ENCODE measurements at places on chromosomes 12 and 14. TPM values are rescaled to one million over a fixed set of nuclear protein-coding genes. Genes with fewer than 3 reads are reported as not detected.

DNA sequence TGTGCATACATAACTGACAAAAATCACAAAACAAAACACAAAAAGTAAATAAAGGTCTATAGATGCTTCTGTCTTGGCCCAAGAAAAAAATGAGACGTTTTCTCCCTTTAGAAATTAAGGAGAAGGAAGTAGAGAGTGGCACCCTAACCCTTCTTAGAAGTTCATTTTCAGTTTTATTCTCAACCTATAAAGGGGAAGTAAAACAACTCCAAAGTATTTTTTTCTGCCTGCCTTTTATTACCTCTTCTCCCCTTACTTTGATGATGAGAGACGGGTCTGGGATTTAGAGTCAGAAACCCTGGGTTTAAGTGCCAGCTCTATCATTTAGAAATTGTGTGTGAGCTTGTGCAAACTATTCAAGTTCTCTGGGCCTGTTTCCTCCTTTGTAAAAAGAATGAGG is 2.8 kb downstream of the PRIM1 start:
- H3K27me3 ChIP-seq, result no peaks in the 10 kb centered on the region
- no peak overlapping the region for H3K27ac ChIP-seq
- H3K4me1 ChIP-seq, result peaks cover 11% of the 10 kb centered on the region
- no peak overlapping the region for H3K4me3 ChIP-seq

DNA sequence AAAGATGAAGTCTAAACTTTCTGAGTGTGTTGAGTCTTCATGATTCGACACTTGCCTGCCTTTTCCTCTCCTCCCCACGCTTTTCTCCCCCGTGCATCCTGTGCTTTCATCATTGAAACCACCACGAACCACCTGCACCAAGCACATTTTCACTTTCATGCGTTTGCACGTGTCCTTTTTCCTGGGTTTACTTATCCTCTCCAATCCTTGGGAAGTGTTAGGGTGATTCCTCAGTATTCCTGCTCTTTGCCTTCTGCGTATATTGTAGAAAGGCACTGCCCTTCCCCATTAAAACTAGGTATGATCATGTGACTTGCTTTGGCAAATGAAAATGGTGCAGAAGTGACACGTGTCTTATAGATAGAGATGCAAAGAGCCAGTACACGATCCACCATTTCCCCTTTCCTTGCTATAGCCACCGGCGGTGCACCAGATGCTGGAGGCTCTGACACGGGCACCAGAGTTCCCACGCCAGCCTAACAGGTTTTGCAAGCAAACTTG is 106.6 kb downstream of the BRMS1L start:
- H3K4me1 ChIP-seq, result peaks cover 2% of the 10 kb centered on the region
- peak; percentile 18 for DNase-seq
- H3K27me3 ChIP-seq, result no peaks in the 10 kb centered on the region
- H3K4me3 ChIP-seq, result peak overlapping the region; percentile 20
- H3K36me3 ChIP-seq, result no peaks in the 10 kb centered on the region

- H3K27ac ChIP-seq, result no peak overlapping the region
- no peak for DNase-seq
- H3K4me1 ChIP-seq, result no peaks in the 10 kb centered on the region
- H3K36me3 ChIP-seq, result no peaks in the 10 kb centered on the region
Observed at GRCh38 chr12:126369487-126370463, 1304.5 kb downstream of the AACS start.

Gene HCAR2
- not detected for total RNA-seq

Gene GDF3
- total RNA-seq, result not detected

GRCh38 chr14:97217111-97217885 is 420.1 kb downstream of the VRK1 start:
- H3K27ac ChIP-seq, result no peak overlapping the region
- no peak overlapping the region for H3K4me3 ChIP-seq
- H3K27me3 ChIP-seq, result peaks cover 18% of the 10 kb centered on the region
- H3K36me3 ChIP-seq, result no peaks in the 10 kb centered on the region
- DNase-seq, result no peak
- H3K4me1 ChIP-seq, result peaks cover 6% of the 10 kb centered on the region

- no peaks in the 10 kb centered on the region for H3K4me1 ChIP-seq
- no peak overlapping the region for H3K27ac ChIP-seq
- no peak for DNase-seq
- no peak overlapping the region for H3K4me3 ChIP-seq
- H3K36me3 ChIP-seq, result no peaks in the 10 kb centered on the region
Observed at GRCh38 chr12:85695097-85695715, 141.0 kb downstream of the RASSF9 start.

DNA sequence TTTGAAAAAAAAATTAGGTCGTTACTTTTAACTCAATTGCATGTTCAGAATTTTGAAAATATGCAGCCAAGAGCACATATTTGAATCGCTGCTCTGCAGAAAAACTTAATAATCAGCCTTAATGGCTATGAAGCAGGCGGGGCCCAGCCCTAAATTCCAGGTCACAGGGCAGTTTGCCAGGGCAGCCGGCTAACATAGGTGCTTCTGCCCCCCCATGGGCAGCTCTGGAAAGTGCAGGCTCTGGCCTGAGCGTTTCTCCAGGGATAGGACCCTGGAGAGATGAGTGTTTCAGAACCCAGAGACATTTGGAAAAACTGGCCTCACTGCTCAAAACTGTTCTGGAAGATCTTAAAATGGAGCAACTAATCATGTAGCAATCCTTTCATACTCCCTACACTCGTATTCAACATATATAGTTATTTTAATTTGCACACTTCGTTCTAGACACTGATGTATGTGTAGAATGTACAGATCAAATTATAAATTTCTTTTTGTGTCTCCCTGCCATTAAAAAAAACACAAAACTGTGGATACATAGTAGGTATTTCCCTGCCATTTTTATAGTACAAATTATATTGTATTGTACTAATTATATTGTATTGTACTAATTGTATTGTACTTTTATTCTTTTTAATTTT is 26.0 kb upstream of the PTGR2 start:
- H3K27ac ChIP-seq, result no peak overlapping the region
- H3K36me3 ChIP-seq, result no peaks in the 10 kb centered on the region
- peak; percentile 73 for DNase-seq
- H3K4me1 ChIP-seq, result no peaks in the 10 kb centered on the region

GRCh38 chr14:95679998-95680735 is 6.1 kb upstream of the TCL1B start:
- no peak for DNase-seq
- no peaks in the 10 kb centered on the region for H3K36me3 ChIP-seq
- no peak overlapping the region for H3K4me3 ChIP-seq
- peaks cover 19% of the 10 kb centered on the region for H3K27me3 ChIP-seq

Gene SCFD1
- total RNA-seq, result 80.6 TPM

DNA sequence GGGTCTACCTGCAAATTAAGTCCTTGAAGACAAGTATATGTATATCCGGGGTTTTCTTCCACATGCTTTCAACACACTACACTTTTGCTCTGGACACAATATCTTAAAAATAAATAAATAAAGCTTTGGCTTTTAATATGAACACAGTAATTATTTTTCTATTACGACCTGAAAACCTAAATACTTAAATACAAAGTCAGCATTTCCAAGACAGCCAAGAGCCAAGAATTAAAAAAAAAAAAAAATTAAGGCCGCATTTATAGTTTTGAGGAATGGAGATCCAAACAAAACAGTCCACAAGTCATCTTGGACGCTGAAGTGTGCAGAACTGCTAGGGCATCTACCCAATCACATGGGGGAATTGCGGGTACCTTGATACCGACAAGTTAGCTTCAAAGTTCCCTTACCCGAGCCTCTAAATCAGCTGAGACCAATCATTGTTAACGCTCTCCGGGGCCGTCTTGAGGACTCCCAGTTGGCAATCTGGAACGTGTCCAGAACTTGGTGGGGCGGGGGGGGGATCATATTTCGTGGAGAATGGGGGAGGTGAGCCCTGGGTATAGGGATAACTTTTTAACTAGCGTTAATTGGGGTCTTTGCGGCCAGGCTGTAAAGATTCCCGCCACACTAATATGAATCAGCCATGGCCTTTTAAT is 731 bp upstream of the PCNX4 start:
- H3K27me3 ChIP-seq, result peaks cover 2% of the 10 kb centered on the region
- no peaks in the 10 kb centered on the region for H3K36me3 ChIP-seq
- peaks cover 12% of the 10 kb centered on the region for H3K4me1 ChIP-seq
- peak overlapping the region; percentile 74 for H3K4me3 ChIP-seq

- no peaks in the 10 kb centered on the region for H3K36me3 ChIP-seq
- no peak for DNase-seq
- H3K27ac ChIP-seq, result no peak overlapping the region
- H3K4me1 ChIP-seq, result no peaks in the 10 kb centered on the region
Observed at GRCh38 chr12:65856521-65856920, 32.2 kb downstream of the HMGA2 start.

Gene TEX52
- not detected for total RNA-seq

GRCh38 chr14:102949062-102949800 is 26.8 kb downstream of the AMN start:
- peak; percentile 44 for DNase-seq
- peak overlapping the region; percentile 52 for H3K27ac ChIP-seq
- no peaks in the 10 kb centered on the region for H3K27me3 ChIP-seq
- H3K36me3 ChIP-seq, result no peaks in the 10 kb centered on the region
- peaks cover 35% of the 10 kb centered on the region for H3K4me1 ChIP-seq

GRCh38 chr12:16603260-16603915 is 2.6 kb downstream of the LMO3 start:
- no peak overlapping the region for H3K27ac ChIP-seq
- no peak overlapping the region for H3K4me3 ChIP-seq
- no peaks in the 10 kb centered on the region for H3K36me3 ChIP-seq
- DNase-seq, result no peak
- H3K27me3 ChIP-seq, result peaks cover 21% of the 10 kb centered on the region

- no peaks in the 10 kb centered on the region for H3K36me3 ChIP-seq
- no peaks in the 10 kb centered on the region for H3K4me1 ChIP-seq
- no peak for DNase-seq
- H3K4me3 ChIP-seq, result no peak overlapping the region
Observed at GRCh38 chr14:64580467-64580866, 30.7 kb downstream of the PPP1R36 start.

DNA sequence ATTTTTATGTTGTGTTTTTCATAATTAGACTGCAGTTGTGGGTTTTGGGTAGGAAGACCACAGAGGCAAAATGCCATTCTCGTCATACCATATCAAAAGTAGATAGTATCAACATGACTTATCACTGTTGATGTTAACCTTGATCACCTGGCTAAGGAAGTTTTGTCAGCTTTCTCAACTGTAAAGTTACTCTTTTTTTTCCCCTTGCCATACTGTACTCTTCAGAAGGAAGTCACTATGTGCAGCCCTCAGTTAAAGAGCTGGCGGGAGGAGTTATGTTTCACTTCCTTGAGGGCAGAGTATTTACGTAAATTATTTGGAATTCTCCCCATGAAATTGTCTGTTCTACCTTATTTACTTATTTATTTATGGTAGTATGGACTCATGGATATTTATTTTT is 78.7 kb downstream of the PRORP start:
- peaks cover 4% of the 10 kb centered on the region for H3K36me3 ChIP-seq
- H3K4me3 ChIP-seq, result no peak overlapping the region
- H3K4me1 ChIP-seq, result peaks cover 16% of the 10 kb centered on the region
- DNase-seq, result no peak

Gene STXBP6
- 0.25 TPM for total RNA-seq

- H3K4me1 ChIP-seq, result no peaks in the 10 kb centered on the region
- DNase-seq, result no peak
- H3K27me3 ChIP-seq, result no peaks in the 10 kb centered on the region
- no peak overlapping the region for H3K27ac ChIP-seq
Observed at GRCh38 chr12:92695577-92695976, 7.2 kb upstream of the PLEKHG7 start.
